ENCODE measurements at places on chromosomes 7 and 10.
A peak's percentile ranks its signal among the peaks of the same experiment; 100 is the strongest.

GRCh38 chr7:130208516-130208915 lies 856 bp downstream of the SSMEM1 start:
- DNase-seq: no peak

DNA sequence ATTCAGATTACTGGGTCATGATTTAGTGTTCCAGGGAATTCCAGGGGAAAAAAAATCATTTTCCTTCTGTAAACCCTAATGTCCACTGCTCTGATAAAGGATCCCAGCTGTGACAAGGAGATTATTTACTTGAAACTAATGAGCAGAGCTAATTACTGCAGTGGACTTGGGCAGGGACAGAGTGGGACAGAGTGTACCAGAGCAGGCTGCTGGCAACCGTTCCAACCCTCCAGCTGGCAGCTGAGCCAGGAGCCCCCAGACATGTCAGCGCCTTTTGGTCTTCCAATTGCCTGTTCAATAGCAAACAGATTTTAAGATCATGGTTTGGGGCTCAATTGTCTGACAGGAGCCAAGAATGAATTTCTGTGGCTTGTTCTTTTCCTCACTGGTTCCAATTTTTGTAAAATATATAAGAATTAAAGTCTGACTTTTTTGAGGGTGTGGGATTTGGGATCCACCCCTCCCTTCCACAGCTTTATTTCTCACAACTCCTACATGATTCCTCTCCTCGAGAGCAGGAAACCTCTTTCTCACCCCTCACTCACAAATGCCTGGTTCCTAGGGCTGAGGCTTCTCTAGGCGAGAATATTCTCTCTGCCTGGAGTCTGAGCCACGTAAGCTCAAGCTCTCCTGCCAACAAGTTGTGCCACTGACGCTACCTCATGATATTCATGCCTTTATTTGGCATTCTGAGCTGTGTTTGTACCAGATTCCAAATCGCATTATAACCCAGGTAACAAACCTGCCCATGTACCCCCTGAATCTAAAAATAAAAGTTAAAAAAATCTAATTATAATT lies 20.6 kb upstream of the FAM180A start:
- DNase-seq: peak; percentile 28

DNA sequence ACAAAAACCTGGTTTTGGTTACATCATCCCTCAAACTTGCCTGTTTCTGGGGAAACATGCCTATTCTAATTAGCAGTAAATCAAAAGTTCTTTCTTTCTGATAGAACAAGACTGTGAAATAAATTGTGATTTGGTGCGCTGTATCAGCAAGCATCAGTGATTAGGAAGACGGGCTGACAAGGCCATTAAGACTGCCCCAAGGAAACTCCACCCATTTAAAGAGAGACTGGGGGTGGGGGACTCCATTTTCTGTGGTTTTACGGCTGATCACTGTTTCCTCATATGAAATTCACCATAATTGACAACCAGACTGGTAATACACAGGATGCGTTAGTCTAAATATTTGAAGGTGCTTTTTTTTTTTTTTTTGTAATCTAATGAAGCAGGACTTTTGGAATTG lies 68.7 kb downstream of the MBL2 start:
- no peak for DNase-seq

DNA sequence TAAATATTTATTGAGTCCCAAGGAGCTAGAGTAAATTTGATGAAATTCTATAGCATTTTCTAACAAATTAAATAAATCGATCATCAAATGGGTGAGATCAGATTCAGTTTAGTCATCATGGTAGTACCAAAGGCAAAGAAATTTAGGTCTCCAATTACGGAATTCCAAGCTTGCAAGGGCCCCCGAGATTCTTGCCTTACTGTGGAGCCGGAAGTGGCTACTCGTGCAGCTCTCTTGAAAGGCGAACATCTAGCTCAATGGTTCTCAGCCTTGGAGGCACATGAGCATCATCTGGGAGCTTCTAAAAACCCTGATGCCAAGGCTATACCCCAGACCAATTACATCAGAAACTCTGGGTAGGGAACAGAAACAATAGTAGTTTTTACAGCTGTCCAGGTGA lies 117.9 kb upstream of the PRR15 start:
- no peak for DNase-seq

- DNase-seq: peak; percentile 5
Observed at GRCh38 chr7:15043931-15044330, 141.4 kb upstream of the DGKB start.

- peak; percentile 65 for DNase-seq
Observed at GRCh38 chr7:47581804-47582763, at the start of gene TNS3. TSS of gene TNS3 (minus strand) at chr7:47582111. CDS start at chr7:47439636, 142,475 bp downstream.

DNA sequence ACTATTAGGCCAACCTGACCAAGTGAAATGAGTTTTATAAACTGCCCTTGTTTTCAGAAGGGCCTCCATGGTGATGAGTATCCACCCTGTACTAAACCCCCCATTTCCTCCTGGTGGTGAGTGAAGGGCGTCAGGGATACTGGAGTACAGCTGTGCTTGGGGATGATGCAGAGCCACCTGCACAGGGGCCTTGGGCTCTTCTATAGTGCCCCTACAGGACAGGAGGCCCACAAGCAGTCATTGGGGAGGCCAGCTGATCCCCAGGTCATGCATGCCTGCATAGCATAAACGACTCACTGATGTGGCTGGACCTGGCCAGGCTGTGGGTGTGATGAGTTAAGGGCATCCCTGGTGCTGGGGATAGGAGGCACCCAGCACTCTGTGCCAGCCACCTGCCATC lies 114.1 kb upstream of the CELF2 start:
- DNase-seq: no peak

- no peak for DNase-seq
Observed at GRCh38 chr7:36734731-36735130, 10.4 kb upstream of the AOAH start.

GRCh38 chr10:58932577-58933314 lies 243.7 kb upstream of the PHYHIPL start:
- DNase-seq: no peak

DNA sequence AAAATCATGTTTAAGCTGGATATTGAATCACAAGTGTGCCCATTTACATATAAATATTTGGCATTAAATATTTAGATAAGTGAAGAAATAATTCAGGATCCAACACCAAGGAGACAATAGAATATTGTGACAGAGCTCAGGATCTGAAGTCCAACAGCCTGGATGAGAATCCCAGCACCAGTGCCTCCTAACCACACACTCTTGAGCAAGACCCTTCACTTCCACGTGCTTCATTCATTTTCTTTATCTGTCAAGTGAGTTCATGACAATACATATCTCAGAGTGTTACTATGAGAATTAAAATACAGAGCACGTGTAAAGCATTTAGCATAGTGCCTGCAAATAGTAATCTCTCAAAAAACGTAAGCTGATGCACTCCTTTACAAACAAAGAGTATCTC lies 78.4 kb upstream of the IKZF1 start:
- no peak for DNase-seq

- no peak for DNase-seq
Observed at GRCh38 chr7:93757426-93757825, 133.1 kb downstream of the TFPI2 start.

- no peak for DNase-seq
Observed at GRCh38 chr10:4533621-4534020, 292.4 kb upstream of the AKR1E2 start.

- DNase-seq: no peak
Observed at GRCh38 chr10:28300027-28300426, 2.8 kb downstream of the MPP7 start.
